ENCODE measurements at places on chromosomes 5 and 9.

GRCh38 chr5:45741110-45741509 lies 44.9 kb upstream of the HCN1 start:
- DNase-seq, result no peak
- no peaks in the 10 kb centered on the region for H3K36me3 ChIP-seq
- no peak overlapping the region for H3K4me3 ChIP-seq
- H3K4me1 ChIP-seq, result no peaks in the 10 kb centered on the region
- H3K27me3 ChIP-seq, result no peaks in the 10 kb centered on the region
- no peak overlapping the region for H3K27ac ChIP-seq

GRCh38 chr5:40958811-40959210 lies 49.5 kb downstream of the C7 start:
- no peaks in the 10 kb centered on the region for H3K36me3 ChIP-seq
- no peak overlapping the region for H3K4me3 ChIP-seq
- no peaks in the 10 kb centered on the region for H3K4me1 ChIP-seq
- H3K27me3 ChIP-seq, result peaks cover 2% of the 10 kb centered on the region
- DNase-seq, result no peak
- no peak overlapping the region for H3K27ac ChIP-seq

GRCh38 chr9:23663125-23663524 lies 162.9 kb downstream of the ELAVL2 start:
- DNase-seq, result no peak
- no peak overlapping the region for H3K4me3 ChIP-seq
- no peak overlapping the region for H3K27ac ChIP-seq
- H3K4me1 ChIP-seq, result no peaks in the 10 kb centered on the region

DNA sequence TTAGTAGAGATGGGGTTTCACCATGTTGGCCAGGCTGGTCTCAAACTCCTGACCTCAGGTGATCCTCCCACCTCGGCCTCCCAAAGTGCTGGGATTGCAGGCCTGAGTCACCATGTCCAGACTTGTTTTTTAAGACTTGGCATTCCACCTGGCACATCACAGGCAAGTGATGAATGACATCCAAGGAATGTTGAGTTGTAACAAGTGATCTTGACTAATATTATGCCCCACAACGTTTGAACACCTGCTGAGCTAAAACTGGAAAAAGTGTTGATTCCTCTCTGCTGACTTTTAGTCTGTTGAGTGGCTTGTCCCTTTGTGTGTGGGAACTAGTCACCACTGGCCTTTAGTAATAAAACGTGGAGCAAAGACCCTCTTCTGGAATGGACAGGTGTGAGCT lies 54.6 kb downstream of the SUB1 start:
- H3K4me3 ChIP-seq, result no peak overlapping the region
- no peaks in the 10 kb centered on the region for H3K36me3 ChIP-seq
- no peak for DNase-seq
- H3K27me3 ChIP-seq, result no peaks in the 10 kb centered on the region
